ENCODE measurements at places on chromosomes 5 and 9. TPM values are rescaled to one million over a fixed set of nuclear protein-coding genes. Genes with fewer than 3 reads are reported as not detected.

Gene MPDZ
- not detected for total RNA-seq

Gene ORM2
- total RNA-seq: not detected

Gene FGF1
- total RNA-seq: not detected

Gene COL5A1
- 0.04 TPM for total RNA-seq

Gene CAMLG
- 38.2 TPM for total RNA-seq

Gene TMEM215
- total RNA-seq: not detected

GRCh38 chr9:2055203-2055658 lies 40.1 kb downstream of the SMARCA2 start:
- DNase-seq: no peak

GRCh38 chr5:88401228-88401627 lies 132.6 kb upstream of the TMEM161B start:
- DNase-seq: no peak

DNA sequence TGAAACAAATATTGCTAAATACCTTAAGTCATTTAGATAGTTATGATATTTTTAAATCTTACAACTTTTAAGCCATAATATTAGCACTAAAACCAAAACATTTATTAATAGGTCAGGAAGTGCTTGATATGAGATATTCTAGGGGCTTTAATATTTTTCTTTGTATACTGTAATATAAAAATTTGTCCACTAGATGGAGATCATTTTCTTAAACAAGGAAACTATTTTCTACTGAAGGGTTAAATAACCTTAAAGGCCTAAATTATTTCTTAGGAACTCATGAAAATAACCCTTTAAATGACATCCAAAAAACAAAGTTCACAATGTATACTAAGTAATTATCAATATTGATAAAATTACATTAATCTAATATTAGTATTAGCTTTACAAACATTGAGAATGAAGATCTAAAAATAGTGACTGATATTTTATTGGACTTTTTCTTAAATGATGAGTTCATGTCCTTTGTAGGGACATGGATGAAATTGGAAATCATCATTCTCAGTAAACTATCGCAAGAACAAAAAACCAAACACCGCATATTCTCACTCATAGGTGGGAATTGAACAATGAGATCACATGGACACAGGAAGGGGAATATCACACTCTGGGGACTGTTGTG lies 635.7 kb downstream of the RAB3C start:
- no peak for DNase-seq

DNA sequence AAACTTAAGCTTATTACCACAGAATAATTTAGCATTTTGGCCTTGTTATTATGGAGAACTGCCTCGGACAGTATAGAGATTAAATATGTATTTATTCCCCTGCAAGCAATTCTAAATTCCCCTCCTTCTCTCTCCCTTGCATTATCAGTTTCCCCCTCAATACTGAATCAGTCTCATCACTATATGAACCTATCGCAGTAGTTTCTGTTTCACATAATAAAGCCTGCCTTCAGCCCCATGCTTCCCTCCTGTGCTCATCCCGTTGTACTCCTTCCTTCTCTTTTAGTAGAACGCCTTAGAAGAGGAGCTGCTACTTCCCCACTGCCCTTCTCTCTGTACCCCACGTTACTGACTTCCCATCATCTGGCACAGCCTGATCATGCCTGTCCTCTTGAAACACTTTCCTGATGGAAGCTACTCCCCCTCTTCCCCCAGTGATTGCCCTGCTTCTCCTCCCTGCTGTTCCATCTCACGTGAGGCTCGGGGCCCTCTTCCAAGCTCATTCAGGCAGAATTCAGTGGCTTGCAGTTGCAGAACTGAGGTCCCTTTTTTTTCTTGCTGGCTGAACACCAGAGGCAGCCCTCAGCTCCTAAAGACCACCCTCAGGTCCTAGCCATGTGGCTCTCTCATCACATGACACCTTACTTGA lies 93.4 kb downstream of the PPIC start:
- no peak for DNase-seq

DNA sequence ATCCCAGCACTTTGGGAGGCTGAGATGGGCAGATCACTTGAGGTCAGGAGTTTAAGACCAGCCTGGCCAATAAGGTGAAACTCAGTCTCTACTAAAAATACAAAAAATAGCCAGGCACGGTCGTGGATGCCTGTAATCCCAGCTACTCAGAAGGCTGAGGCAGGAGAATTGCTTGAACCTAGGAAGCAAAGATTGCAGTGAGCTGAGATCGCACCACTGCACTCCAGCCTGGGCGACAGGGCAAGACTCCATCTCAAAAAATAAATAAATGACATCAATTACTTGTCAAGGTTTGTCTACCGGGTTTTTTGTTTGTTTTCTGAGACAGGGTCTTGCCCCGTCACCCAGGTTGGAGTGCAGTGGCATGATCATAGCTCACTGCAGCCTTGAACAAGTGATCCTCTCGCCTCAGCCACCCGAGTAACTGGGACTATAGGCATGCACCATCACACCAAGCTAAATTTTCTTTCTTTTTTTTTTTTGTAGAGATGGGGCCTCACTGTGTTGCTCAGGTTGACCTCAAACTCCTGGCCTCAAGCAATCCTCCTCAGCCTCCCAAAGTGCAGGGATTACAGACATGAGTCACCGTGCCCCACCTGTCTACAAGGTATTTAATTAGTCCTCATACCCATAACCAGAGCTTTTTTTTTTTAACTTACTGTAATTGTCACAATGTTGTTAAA lies 64.9 kb downstream of the SUSD1 start:
- no peak for DNase-seq

DNA sequence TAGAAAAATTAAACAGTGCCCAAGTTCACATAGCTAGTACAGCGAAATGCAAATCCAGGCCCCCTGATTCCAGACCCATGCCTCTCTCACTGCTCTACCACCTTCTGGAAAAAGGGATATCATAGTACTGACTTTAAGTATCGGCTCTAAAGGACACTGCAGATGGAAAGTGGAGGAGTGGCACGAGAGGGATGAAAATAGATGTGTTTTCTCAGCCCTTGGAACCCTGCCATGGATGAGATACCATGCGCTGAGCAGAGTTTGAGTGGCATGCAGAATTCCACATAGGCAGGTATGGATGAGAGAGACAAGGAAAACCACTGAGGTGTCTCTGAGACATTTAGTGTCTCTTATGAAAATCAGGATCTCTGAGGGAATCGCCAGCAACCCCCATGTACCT lies 18.8 kb downstream of the CKMT2 start:
- no peak for DNase-seq

DNA sequence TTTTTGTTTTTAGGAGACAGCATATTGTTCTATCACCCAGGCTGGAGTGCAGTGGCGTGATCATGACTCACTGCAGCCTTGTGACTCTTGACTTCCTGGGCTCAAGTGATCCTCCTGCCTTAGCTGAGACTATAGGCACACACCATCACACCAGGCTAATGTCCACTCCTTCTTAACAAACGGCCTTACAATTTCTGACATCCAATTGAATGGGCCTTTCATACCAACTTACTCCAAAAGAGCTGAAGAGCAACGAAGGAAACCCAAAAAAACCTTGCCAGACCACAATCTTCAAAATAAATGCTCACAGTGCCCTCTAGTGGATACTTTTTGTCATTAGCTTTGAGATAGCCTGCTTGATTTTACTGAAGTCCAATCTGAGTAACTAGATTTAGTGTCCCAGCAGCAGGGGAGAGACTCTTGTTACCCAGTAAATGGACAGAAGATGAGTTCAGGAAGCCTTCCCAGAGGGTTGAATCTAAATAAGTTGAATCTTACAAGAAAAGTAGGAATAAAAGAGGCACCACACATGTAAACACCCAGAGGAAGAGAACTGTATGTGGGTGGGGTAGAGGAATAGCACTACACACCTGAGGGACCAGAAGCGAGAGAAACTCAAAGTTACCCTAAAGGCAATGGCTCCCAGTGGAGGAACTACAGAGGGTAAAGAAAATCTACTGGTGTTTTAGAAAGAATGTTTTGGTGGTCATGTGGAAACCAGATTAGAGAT lies 9.3 kb downstream of the ZNF622 start:
- peak; percentile 43 for DNase-seq

- DNase-seq: no peak
These were observed 210.1 kb upstream of the TRIM32 start for GRCh38 chr9:116476935-116477381.

DNA sequence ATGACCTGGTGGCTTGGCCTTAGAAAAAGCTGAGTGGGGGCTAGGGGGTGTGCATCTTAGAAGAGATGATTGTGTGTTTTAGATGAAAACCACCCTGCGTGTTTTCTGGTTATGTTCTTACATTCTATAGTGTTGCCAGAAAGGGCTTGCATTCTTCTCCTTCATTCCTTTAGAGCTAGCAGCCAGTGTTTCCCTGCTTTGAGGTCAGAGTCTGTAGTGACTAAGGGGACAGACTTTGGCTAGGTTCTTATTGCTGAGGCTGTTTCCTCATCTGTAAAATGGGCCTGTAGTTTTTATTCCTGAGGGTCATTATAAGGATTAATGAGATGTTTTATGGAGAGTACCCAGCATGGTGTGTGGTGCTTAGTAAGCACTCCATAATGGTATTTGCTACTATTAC lies 6.4 kb downstream of the MAST4 start:
- DNase-seq: no peak

DNA sequence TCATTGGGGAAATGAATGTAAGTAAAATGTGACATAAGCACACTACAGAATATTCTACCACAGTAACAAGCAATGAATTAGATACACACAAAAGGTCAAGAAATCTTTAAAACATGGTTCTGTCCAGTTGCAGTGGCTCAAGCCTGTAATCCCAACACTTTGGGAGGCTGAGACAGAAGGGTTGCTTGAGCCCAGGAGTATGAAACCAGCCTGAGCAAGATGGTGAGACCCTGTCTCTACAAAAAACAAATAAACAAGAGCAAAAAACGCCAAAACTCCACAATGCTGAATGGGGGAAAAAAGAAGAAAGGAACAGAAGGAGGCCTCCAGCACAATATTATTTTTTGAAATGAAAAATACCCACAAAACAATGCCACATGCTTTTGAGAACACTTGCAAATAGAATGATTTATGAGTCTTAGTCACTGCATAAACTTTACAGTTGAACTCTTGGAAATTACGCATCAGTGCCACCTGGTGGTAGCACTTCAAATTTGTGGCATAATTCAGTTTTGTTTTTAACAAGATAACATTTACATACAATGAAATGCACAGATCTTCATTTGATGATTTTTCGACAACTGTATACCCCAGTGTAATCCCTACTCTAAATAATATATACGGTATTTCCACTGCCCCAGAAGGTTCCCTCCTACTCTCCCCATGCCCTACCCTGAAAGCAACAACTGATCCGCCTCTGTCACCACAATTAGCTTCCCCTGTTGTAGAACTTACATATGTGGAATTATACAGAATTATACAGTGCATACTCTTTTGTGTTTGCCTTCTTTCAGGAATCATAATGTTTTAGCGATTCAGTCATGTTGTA lies 14.4 kb upstream of the SPINK4 start:
- no peak for DNase-seq

DNA sequence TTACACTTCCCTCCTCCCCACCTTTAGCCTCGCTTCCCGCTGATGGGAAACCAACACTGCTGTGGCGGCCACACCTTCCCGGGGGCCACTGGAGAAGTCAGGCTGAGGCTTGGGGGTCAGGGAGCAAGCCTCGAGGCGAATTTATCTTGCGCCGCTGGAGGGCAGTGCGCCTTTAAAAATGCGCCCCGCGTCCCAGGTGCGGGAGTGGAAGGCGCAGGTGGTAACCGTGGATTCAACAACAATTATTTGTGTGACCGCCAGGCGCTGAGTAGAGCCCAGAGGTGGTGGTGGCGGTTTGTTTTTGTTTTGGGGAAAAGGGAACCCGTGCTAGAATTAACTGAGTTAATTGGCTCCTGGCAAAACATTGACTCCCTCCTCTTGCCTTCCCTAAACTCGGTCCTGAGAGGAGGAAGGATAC lies 1.1 kb downstream of the CFAP77 start:
- DNase-seq: no peak

DNA sequence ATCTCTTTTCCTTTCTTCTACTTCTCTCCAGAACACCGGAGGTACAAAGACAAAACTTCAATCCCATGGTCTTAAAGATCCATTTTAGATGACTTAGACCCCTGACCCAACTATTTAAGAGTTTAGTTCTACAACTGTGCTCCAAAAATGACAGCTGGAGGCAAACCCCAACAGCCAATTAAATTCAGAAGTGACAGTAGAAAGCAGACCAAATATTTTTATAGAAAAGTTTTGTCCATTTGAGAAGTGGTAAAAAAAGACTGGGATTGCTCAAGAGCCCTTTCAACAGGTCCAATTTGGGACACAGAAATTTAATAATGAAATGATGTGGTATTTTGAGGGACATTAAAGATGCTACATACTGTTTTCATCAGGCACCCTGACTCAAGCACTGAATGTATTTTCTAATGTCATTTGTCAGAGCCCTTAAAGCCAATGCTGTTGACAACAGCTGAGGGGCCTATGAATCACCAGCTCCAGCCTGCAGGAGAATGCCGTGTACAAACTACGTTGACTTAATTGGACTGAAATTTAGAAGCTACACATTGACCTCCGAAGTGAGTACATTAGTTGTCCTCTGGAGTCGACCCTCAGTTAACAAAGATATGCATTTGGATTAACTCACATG lies 147.5 kb upstream of the PIK3R1 start:
- DNase-seq: no peak

DNA sequence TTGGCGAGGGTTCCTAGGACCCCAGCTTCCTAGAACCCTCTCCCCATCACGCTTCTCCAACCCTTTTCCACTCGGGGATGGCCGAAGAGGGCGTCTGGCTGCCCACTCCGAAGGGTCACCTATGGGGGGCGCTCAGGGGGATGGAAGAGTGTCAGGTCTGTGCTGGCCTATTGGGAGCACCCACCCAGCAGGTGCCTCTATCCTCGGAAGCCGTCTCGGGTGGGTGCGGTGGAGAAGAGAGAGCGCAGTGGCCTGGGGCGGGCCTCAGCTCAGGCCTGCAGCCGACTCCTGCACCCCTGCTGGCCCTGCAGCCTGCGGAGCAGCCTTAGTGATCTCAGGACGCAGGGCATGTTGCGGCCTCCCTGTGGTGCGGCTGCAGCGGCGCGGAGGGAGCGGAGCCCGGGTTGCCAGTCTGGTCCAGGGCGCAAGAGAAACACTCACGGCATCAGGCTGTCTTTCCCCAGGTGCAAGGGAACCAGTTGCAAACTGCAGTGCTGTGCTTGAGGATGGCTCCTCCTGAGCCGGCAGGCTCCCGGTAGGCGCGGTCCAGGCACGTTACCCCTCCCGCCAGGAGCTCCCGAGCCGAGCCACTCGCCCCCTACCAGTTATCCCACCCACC lies 1.5 kb upstream of the IRX2 start:
- DNase-seq: no peak

- DNase-seq: no peak
These were observed 789 bp downstream of the COL27A1 start for GRCh38 chr9:114155995-114156656.

- DNase-seq: no peak
These were observed 21.5 kb upstream of the SEMA4D start for GRCh38 chr9:89519366-89519805.

Measured in activated naive CD4-positive, alpha-beta T cell treated with anti-CD3 and anti-CD28 coated beads, Interleukin-2, amount 50 U/mL, for 72 hours (primary cell).